Bladder microvascular endothelial cell (primary cell): ENCODE measurements at places on chromosomes 3 and 15. TPM values are rescaled to one million over a fixed set of nuclear protein-coding genes. Genes with fewer than 3 reads are reported as not detected.

Gene PARP14
- 93.1 and 159 TPM in 2 replicates for total RNA-seq

Gene GOLGB1
- 29.6 and 53.6 TPM in 2 replicates for total RNA-seq

Gene SSUH2
- total RNA-seq, result not detected in 2 replicates

Gene SHF
- 0.65 and 2.2 TPM in 2 replicates for total RNA-seq

Gene OSTN
- 0.49 TPM in 1 of 2 replicates, not detected in the other for total RNA-seq

Gene GCSAM
- total RNA-seq, result not detected in 2 replicates

Gene SGO1
- 4.0 and 4.2 TPM in 2 replicates for total RNA-seq

Gene CPNE4
- total RNA-seq, result not detected in 2 replicates

Gene GOLGA6C
- total RNA-seq, result not detected in 2 replicates

Gene LRRIQ4
- total RNA-seq, result not detected in 2 replicates
